Immature natural killer cell (primary cell): ENCODE measurements at places on chromosomes 6 and 20. TPM values are rescaled to one million over a fixed set of nuclear protein-coding genes. Genes with fewer than 3 reads are reported as not detected.

The DEFB124 gene
- not detected for polyA plus RNA-seq

The TP53TG5 gene
- polyA plus RNA-seq = 0.22 TPM

The CGA gene
- not detected for polyA plus RNA-seq

The DLK2 gene
- polyA plus RNA-seq = not detected

The POM121L2 gene
- not detected for polyA plus RNA-seq

The RAET1L gene
- polyA plus RNA-seq = not detected

The TAGAP gene
- 84.4 TPM for polyA plus RNA-seq

The BFSP1 gene
- 6.6 TPM for polyA plus RNA-seq

The SLC12A5 gene
- 1.8 TPM for polyA plus RNA-seq
